ENCODE measurements at places on chromosomes 4 and X. TPM values are rescaled to one million over a fixed set of nuclear protein-coding genes. Genes with fewer than 3 reads are reported as not detected.
A peak's percentile ranks its signal among the peaks of the same experiment; 100 is the strongest.

BANK1 gene
- not detected for total RNA-seq

DNA sequence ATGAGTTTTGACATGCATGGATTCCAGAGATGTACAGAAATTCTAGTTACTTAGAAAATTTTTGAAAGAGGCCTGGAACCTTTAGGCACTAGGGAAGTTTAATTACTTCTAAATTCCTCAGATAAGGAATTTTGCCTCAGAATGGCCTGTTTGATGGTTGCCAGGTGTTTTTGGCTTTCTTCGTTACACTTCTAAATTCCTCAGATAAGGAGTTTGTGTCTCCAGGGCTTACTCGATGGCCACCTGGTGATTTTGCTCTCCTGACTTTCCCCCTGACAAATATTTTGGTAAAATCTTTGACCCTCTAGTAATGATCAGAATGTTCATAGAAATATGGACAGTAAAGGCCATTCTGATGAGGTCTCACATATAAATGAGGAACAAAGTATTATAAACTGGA, 64.3 kb downstream of the BEX3 start:
- DNase-seq: no peak

DNA sequence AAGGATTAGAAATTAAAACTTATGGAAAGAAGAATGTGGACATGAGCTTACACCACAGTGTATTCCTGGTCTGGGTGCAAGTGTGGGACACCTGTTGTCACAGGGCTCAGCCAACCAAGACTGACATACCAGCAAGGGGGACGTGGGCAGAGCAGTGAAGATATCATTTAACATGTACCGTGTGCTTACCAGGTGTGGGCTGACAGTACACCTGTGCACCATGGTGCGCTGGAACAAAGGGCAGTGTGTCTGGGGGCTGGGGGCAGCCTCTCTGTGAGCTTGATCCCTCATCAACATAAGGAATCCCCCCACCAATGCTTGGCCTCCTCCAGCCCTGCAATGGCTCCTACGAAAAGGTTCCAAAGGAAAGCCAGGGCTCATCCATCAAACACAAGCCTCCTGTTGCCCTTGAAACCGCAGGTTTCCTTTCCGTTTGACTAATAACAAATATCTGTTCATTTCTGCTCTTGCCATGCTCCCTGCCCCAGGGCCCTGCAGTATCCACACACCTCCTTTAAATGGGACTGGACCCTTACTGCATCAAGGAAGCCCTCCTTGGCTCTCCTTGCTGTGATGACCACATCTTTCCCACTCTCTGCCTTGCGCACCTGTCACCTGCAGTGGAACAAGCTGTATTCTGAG, 16.7 kb downstream of the EVC2 start:
- DNase-seq: no peak

DNA sequence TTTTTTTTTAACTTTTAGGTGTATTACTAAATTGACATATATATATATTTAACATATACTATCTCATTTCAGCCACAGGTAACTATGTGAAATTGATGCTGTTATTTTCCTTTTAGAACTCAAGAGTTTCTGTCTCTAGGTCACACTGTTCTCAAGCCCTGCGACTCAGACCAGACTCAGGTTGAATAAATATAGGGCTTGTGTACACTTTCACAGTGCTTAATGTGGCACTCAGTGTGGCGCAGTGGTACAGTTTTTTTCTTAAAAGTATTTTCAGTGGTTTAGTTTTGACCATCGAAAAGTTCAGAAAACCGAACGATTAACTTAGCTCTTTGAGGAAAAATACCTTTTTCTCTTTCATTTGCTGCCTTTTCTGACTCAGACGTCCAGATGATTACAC, 24.7 kb downstream of the PACRGL start:
- DNase-seq: no peak

DNA sequence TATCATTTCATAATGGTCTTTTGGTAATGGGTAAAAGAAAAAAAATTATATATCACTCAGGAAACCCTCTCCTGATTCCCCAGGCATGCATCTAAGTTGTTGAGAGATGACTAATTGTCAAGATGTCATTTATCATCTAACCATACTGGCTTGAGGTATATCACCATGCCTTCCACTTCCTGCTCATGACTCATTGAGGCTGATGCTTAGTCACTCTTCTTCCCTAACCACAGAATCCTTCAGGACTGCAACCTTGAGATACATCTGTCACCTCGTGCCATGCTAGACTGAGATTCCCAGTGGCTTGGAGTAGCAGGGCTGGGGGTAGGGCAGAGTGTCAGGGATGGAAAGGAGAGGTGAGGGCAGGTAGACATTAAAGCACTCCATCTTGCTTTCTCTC, 782.5 kb upstream of the INTU start:
- DNase-seq: no peak

DNA sequence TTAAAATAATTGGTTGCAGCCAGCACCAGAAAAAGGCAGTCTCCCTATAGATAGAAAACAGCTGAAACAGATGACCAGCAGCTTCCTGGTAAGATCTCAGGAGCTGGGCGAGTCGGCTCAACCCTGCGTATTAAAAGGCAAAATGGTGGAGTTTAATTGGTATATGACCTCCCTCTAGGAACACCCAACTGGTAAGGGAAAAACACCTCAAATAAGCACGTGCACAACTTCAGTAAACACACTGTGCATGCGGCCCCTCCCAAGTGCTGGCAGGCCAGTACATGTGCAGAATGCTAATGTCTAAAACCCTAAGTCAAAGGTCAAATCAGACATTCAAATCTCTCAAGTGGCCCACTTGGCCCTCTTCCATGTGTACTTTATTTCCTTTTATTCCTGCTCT, 103.2 kb upstream of the PDE5A start:
- no peak for DNase-seq

DNA sequence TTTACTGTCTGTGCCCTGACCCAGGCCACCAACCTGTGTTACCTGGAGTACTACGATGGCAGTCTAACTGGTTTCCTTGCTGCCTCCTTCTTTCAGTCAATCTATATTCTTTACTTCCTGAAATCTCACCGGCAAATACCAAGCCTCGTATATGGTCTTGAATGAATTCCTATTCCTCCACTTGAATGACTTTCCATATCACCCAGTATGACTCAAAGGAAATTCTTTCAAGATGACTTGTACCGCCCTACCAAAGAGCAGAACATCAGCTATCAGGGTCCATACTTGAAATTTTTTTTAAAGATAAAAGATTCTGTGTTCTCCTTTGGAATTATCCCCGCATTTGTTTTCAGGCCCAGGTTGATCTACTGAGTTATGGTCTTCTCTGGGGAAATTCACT, 378.0 kb downstream of the AFF2 start:
- no peak for DNase-seq

GRCh38 chr4:76640353-76640910, 205.4 kb downstream of the SHROOM3 start:
- DNase-seq: no peak

ERVMER34-1 gene
- 6.0 TPM for total RNA-seq

DNA sequence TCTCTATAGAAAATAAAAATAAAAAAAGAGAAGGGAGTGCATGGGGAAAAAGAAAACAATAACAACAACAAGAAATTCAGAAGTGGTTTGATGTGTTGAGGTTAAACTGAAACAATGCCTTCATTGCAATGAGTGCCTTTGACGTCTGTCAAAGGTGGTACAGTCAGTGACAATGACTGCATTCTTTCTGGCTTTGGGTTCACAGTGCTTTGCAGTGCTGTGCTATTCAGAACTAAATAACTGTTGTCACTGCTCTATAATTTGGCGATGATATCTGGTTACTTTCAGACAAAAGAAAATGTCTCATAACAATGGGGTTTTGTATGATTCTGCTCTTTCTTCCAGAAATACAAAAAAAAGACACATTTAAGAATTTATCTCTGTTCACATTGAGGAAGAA, 488.6 kb upstream of the MAGEB2 start:
- DNase-seq: no peak

FTSJ1 gene
- 13.6 TPM for total RNA-seq

- DNase-seq: no peak
Measured at GRCh38 chr4:83234902-83235644, 49.5 kb downstream of the COQ2 start.

GRCh38 chrX:55450259-55450658, 1.7 kb upstream of the MAGEH1 start:
- no peak for DNase-seq

DNA sequence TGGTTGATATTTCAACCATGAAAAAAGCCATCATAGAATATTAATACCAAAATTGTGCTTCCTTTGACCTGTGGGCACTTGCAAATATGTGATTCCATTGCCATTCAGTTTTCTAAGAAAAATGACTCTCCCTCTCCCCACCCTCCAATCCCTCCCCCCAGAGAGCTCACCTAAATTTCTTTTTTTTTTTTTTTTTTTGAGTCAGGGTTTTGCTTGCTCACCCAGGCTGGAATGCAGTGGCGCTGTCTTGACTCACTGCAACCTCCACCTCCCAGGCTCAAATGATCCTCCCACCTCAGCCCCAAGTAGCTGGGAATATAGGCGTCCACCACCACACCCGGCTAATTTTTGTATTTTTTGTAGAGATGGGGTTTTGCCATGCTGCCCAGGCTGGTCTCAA, 47.0 kb downstream of the SNX25 start:
- DNase-seq: no peak

GRCh38 chr4:124713185-124713592, 657 bp upstream of the ANKRD50 start:
- DNase-seq: peak; percentile 74

DNA sequence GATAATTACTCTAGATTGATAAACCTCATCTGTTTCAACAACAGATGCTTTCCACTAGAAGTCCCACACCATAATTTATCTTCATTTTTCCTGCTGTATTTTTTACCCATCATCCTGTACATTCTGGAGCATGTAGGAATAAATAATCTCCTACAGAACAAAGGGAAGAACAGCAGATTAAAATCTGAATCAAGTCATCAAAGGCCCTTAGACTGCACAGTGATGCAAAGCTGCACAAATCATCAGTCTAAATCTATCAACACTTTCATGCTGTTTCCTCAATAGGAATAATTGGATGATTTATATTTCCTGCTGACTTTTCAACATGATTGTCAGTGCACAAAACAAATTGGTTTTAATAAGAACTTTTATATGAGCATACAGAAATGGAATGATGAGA, 1143.9 kb downstream of the STIM2 start:
- DNase-seq: no peak

- no peak for DNase-seq
Measured at GRCh38 chr4:66340286-66340893, 670.1 kb upstream of the EPHA5 start.

- no peak for DNase-seq
Measured at GRCh38 chr4:121685257-121685656, 11.5 kb downstream of the ANXA5 start.

DNA sequence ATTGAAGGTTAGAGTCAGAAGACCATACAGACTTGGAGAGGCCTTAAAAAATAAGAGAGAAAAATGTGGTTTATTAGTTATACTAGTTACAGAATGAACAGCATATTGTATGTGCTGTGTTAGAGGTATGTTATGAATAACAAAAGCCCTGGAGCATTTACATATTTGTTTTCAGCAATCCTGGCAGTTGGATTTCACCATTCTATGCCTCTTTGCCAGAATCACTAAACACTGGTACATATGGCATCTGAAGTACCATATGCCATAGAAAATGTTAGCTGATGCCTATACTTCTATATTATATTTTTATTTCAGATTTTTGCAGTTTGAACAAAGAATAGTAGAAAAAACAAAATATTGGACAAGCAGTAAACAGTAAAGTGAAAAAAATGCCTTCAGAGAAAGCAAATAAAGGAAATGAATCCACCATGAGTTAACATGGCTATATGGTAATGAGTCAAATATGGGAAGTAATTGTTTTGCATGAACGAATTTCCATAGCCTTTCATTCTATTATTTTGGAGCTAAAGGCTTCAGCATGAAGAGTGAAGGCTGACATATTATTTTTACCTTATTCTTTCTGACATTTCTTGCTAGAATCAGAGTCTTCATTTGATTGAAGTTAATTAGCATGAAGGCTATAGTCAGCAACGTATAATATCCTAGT, 41.9 kb upstream of the PRDM8 start:
- DNase-seq: no peak

- no peak for DNase-seq
Measured at GRCh38 chr4:119000400-119000799, 111.7 kb downstream of the SYNPO2 start.

ACE2 gene
- 35.9 TPM for total RNA-seq

CHST7 gene
- total RNA-seq: 9.8 TPM

SERPINA7 gene
- total RNA-seq: not detected

SYP gene
- total RNA-seq: 1.1 TPM

P2RY4 gene
- not detected for total RNA-seq

DNA sequence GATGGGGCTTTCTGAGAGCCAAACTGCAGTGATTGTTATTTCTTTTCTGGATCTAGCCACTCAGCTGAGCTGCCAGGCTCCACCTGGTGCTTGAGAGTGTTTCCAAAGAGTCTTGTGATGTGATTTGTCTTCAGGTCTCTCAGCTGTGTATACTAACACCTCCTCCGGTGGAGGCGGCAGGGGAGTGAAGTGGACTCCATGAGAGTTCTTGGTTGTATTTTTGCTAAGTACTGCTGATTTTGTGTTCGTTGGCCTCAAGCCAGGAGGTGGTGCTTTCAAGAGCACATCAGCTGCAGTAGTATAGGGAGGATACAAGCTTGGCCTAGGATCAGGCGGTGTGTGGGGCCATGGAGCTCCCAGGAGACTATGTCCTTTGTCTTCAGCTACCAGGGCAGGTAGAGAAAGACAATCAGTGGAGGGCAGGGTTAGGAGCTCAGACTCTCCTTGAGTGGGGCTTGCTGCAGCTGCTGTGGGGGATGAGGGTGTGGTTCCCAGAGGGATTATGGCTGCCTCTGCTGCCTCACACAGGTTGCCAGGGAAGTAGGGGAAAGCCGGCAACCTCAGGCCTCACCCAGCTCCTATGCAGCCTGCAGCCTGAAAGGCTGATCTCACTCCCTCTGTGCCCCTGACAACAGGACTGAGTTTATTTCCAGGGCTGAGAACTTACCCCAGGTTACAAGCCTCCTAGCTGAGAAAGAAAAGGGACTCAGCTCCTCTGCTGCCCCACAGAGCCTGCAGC, 62.4 kb downstream of the NPFFR2 start:
- DNase-seq: no peak

DNA sequence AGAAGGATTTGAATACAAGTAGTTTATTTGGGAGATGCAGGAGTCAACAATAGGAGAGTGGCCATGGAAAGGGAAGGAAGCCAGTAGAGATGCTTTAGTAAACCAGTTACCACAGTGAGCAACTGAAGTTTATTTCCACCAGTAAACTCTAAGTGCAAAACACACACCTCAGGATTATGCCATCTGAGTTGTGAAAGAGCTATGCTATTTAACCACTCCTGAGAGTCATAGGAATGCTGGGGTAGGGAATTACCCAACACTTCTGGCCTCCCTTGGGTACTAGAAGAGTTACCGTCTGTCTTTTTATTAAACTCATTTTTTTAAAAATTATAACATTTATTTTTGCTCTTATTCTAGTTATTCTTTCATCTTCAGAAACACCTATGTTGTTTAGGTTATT, 834.6 kb upstream of the AMOT start:
- no peak for DNase-seq

DNA sequence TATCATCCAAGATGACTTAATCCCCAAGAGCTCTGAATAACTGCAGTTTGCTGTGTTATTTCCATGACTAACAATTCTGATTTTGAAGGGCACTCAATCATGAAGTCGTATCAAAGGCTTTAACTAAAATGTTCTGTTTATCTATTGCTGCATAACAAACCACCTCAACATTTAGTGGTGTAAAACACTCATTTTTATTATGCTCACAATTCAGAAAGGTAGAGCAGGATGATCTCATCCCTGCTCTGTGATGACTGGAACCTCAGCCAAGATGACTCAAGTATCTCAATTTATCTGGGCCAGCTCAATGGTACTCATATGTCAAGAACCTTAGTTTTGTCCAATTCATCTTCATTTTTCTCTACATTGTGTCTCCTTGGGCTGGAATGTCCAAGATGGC, 451.1 kb downstream of the PPARGC1A start:
- DNase-seq: no peak

IL1RAPL2 gene
- not detected for total RNA-seq
